ENCODE measurements at places on chromosomes 2 and 18.

- DNase-seq = no peak
These were observed 15.3 kb downstream of the CAPN10 start for GRCh38 chr2:240601831-240602160.

- DNase-seq = no peak
These were observed 48.8 kb downstream of the THUMPD2 start for GRCh38 chr2:39730276-39730675.

DNA sequence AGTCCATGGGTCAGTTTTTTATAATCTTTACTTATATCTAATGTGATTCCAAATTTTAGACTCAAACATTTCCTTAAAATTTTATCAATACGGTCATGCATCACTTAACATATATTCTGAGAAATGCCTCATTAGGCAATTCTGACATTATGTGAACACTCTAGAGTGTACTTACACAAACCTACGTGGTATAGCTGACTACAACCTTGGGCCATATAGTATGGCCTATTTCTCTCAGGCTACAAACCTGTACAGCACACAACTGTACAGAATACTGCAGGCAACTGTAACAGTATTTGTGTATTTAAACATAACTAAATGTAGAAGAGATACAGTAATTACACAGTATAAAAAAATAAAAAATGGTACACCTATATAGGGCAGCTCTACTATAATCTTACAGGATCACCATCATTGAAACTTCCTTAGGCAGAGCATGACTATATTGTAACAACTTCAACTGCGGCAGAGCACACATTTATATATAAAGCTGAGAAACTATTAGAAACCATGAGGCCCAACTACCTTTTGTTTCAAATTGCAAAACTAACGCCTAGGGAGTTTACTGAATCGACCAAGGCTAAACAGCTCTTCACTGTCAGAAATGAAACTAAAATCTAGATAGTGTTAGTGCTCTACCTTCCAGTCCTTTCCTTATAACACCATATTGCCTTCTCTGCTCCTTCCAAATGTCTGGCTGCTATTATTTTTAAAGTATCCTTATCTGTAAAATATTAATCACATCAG lies 6.9 kb downstream of the YES1 start:
- DNase-seq = no peak

DNA sequence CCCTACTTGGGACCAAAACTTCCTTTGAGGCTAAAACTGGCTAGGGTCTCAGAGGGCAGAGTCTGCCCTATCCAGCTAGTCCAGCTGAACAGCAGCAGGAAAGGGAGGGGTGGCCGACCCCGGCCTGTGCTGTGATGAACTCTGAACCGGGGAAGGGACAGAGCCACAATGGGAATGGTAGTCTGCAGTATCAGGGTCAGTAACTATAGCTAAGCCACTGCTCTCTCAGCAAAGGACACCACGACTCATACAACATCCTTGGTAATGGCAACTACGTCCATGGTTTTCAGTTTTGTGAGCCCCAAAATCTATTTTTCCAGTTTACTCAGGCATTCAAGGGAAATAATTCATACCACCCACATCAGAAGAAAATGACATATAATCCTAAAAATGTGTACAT lies 75.2 kb downstream of the NBAS start:
- no peak for DNase-seq

- DNase-seq = no peak
These were observed 68.4 kb upstream of the MSH2 start for GRCh38 chr2:47334356-47335136.

GRCh38 chr2:238158509-238159070 lies at the start of gene ERFE:
TSS of gene ERFE (plus strand) at chr2:238158970. CDS start at chr2:238159008, 38 bp downstream.
- DNase-seq = peak; percentile 30

GRCh38 chr2:96604104-96604503 lies 34.0 kb downstream of the KANSL3 start:
- no peak for DNase-seq

GRCh38 chr18:67710639-67711038 lies 194.1 kb upstream of the DSEL start:
- DNase-seq = no peak

DNA sequence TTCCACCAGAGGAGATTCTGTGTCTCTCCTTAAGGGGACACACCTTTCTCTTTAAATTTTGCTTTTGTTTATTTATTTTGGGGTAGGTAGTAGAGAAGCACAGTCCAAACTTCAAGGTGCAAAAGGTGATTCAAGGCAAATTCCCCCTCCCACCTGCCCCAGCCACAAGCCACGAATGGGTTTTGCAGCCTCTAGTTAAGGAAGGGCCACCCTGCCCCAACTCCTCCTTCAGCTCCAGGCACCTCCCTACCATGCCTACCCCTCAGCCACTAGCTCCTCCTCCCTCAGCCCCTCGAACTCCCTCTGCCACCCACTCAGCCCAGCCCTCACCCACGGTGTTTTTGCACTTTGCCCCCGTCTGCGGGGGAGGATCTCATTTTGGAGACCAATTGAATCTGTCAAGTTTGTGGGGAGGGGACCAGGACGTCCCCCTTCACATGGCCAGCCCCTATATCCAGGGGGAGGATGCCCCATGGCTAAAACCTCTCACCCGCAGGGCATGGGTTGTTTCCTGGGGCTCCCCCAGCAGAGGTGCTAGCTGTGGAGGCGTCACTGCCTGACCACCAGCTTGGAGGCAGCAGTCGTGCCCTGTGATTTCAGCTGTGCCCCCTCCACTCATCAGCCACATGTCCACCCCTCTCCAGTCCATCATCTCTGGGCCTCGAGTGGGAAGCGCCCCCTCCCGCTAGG lies 4.5 kb downstream of the HAAO start:
- DNase-seq = no peak

DNA sequence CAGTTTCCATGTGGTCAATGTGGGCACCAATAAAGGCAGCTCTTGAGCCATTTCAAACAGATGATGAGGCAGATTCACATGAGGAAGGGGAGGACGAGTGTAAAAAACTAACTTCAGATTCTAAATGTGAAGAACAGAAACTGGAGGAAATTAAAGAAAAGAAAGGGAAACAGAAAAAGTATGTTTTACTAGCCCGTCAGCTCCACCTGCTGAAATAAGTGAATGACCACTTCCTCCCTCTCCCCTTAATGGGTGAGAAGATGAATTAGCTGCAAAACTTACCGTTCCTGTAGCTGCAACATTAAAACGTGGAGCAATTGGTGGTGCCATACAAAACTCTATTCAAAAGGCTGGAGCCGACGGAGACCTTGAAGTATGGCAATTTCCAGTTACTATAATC lies 203.5 kb downstream of the UXS1 start:
- no peak for DNase-seq

- DNase-seq = no peak
These were observed 15.1 kb downstream of the AAK1 start for GRCh38 chr2:69628325-69629021.

GRCh38 chr18:3983351-3983969 lies 471.6 kb downstream of the DLGAP1 start:
- no peak for DNase-seq

DNA sequence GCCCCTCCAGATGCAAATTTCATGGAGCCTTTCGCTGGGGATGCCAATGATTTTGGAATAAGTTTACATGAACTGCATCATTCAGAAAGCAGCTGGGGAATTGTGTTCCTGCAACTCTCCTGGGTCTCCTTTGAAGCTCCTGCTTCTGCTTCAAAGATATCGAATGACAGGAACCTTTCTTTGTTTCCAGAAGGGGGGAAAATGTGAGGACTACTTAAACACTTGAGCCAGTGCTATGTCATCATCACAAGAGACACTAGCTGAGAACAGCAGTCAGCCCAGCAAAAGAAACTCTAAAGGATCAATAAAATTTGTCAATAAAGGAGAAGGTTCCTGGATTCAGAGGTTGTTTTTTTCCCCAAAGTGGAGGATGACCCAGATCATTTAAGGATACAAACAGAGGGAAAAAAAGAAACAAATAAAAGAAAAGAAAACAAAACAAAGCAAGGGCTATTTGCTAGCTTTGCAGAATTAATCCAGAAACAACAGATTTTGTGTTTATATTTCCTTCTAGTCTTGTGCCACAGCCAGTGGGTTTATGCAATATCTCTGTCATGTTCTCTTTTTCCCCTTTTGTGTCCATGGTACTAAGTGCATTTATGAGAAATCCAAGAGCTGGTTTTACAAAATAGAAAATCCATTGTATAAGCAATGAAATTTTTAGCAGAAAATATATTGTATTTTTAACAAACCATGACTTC lies 463.7 kb downstream of the CDH2 start:
- DNase-seq = no peak

GRCh38 chr2:98037206-98037605 lies 41.5 kb upstream of the TMEM131 start:
- DNase-seq = no peak

- DNase-seq = no peak
These were observed 49.9 kb downstream of the MYO7B start for GRCh38 chr2:127585270-127585807.

DNA sequence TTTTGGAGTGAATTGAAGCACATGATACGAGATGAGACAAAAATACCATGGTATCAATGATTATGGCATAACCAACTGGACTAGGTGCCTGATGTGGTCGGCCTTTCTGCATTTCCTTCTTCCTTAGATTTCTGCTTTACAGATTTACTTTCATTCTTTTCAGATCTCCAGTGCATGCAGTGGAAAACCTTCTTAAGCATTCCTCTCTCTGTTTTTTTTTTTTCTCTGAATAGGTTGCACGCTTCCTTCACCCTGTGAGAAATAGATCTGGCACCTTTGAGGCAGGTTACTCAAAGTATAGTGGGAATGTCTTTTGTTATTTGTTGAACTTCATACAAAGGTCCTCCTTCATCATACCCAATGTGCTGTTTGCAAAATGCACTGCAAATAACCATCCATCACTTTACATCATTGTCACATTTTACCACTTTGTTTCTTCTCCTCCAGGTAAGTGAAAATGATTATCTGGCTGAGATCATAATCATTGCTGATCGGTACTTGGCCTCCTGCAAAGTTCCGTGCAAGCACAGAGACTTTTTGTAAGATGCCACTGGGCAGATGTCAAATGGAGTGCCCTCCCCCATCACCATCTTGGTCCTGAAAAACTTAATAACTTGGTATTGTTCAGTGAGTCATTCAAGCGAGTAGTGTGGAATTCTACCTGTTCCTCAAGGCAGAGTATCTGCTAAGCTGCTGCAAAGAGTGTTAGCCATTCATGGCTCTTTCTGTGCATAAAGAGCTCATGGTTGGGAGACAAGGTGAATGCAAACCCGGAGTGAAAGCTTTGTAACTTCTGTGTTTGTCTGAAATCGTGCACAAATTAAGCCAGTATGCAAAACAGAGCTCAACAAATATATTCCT lies 30.0 kb upstream of the KLHL14 start:
- no peak for DNase-seq

GRCh38 chr18:38900445-38900844 lies 1334.8 kb upstream of the CELF4 start:
- DNase-seq = no peak

DNA sequence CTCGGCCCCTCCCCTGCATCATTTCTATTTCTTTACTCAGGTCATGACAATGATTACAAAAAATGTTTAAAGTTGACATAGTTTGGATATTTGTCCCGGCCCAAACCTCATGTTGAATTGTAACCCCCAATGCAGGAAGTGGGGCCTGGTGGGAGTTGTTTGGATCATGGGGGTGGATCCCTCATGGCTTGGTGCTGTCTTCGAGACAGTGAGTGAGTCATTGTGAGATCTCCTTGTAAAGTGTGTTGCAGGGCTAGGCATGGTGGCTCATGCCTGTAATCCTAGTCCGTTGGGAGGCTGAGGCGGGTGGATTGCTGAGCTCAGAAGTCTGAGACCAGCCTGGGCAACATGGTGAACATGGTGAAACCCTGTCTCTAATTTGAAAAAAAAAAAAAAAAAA lies 9.2 kb upstream of the MAP4K4 start:
- no peak for DNase-seq

DNA sequence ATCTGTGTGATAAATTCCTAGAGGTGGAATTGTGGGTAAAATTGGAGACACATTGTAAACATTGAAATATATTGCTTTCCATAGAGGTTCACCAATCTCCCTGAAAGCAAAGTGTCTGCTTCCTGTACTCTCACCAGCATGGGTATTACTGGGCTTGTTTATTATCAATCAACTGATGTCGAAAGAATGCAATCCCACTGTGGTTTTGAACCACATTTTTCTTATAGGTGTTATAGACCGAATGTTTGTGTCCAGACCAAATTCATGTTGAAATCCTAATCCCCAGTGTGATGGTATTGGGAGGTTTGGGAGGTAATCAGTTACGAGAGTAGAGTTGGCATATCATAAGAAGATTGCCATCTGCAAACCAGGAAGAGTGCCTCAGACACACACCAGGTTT lies 1212.4 kb downstream of the LRP1B start:
- DNase-seq = no peak

DNA sequence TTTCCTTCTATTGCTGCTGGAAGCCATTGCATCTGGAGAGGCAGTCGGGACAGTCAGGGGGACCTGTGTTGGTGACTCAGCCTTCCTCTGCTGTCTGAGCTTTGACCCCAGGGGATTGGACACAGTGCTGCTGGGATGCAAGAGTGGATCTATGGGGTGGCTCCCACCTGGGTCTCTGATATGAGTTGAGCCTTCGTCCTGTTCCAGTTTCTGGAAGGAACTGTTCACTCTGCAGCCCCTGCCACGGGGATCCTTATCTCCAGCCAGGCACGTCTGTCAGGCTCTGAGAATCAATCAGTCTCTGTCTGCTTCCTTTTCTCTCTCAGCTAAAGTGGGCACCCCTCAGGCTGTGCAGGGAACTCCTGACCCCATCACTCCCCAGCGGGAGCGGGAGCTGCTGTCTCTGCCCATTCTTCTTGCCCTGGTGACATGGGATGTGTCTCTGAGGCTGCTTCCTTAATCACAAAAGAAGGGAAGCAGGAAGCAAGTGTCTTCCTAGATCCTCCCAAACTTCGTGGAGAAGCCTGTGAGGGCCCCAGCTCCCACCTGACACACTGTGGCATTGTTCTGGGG lies 51.7 kb downstream of the ARHGAP28 start:
- DNase-seq = no peak

GRCh38 chr2:191266201-191266600 lies 21.0 kb downstream of the MYO1B start:
- DNase-seq = no peak

DNA sequence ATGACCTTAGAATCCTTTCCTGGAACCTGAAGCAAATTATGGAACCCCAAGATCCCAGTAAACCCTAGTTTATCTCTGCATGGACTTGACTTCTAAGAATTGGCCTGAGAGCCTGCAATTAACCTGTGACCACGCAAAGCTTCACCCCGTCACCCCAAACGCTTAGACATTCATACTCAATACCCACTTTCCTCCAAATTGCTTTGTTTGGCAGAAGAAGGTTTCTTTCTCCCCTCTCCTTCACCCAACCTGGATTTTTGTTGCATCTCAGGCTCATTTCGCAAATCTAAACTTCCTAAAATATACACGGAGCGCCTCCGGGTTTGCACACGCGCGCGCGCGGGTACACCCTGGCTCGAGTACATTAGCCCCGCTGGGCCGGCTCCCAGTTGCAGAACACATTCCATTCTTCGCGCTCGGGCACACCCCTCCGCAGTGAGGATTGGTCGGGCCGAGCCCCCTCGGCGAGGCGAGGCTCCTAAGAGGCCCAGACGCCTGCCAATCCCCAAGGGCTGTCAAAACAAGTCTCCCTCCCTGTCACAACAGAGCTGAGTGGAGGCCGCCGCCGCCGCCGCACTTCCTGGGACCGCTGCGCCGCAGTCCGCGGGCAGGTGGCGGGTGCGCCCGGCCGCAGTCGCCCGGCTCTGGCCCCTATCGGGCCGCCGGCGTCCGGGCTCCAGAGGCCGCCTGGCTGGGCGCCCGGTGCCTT lies at the start of gene PLCL1:
PLCL1 (plus strand) TSS at position 545 of the 709 bp plus-strand sequence.
- DNase-seq = peak; percentile 70
